Stomach (tissue), 19 donors: ENCODE measurements at places on chromosomes 4 and X. TPM values are rescaled to one million over a fixed set of nuclear protein-coding genes. Genes with fewer than 3 reads are reported as not detected.
A peak's percentile ranks its signal among the peaks of the same experiment; 100 is the strongest.

DNA sequence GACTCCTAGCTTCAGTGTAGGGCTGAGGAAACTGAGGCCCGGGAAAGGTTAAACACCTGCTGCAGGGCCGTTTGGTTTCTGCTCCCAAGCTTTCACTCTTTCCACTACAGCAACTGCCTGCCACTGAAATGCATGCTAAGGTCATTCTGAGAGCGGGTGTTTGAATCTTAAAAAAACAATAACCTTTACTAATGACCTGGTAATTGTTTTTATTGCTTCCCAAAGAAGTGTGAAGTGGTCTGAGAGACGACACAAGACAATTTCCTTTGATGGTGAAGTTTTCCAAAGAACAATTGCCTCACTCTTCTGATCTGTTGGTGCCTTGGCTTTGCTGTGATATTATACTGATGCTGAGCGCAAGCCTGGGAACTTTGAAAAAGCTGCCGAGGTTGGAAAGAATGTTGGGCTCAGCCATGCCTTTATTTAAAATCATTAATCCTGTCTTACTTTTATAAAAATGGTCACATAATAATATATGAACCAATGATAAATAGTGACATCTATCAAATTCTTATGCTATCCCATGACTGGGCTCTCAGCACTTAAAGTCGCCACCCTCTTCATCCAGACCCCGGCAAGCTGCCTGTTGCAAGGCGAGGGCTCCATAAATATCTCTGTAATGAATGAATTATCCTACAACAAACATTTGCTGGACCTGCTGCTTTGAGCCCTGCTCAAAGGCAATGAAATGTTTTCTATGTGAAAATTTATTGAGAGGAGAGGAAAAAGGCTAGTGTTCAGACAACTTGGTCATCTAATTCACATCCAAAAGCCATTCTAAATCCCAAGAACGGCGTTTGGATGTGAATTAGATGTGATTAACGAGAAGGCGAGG, 67.8 kb upstream of the SOD3 start:
- no peak for DNase-seq

GRCh38 chr4:155881555-155881954, 15.5 kb upstream of the ASIC5 start:
- DNase-seq, result no peak

DNA sequence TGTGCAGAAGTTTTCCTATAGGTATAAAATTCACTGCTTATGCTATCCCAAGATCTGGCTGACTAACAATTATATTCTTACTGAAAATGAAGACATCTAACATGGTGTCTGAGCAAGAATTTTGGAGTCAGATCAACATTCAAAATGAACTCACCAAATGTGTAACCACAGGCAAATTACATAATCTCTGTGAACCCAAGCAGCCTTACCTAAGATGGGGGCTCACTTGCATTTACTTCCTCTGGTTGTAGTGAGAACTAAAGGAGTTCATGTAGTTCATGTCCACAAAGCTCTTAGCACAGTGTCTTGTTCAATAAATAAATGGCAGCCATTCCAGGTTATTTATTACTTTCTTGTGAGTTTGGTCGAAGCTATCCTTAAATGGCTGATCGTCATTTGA, 163.9 kb upstream of the LCORL start:
- DNase-seq, result no peak

- DNase-seq, result no peak
These were observed 386.1 kb upstream of the CNKSR2 start for GRCh38 chrX:20988118-20988517.

- no peak for DNase-seq
These were observed 58.9 kb upstream of the RAI2 start for GRCh38 chrX:17919896-17920446.

- DNase-seq, result no peak
These were observed 52.0 kb upstream of the TMSB15B start for GRCh38 chrX:103910430-103910829.

DNA sequence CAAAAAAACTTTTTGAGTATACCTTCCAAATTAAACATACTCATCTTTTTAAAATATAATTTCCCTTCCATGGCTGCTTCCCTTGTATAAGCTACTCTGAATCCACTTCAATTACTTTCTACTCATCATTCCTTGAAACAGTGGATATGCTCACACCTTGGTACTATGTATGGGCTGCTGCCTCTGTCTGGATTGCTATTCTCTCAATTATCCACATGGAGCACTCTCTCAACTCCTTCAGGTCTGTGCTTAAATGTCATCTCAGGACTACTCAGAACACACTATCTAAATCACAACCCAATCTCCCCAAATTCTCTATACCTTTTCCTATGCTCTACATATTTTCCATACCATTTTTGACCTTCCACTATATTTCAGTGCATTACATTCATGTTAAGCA, 898.9 kb upstream of the EPHA5 start:
- no peak for DNase-seq

GRCh38 chr4:173056271-173056670, 112.3 kb upstream of the GALNT7 start:
- no peak for DNase-seq

- no peak for DNase-seq
These were observed 105.7 kb upstream of the PDLIM3 start for GRCh38 chr4:185640811-185641675.

DNA sequence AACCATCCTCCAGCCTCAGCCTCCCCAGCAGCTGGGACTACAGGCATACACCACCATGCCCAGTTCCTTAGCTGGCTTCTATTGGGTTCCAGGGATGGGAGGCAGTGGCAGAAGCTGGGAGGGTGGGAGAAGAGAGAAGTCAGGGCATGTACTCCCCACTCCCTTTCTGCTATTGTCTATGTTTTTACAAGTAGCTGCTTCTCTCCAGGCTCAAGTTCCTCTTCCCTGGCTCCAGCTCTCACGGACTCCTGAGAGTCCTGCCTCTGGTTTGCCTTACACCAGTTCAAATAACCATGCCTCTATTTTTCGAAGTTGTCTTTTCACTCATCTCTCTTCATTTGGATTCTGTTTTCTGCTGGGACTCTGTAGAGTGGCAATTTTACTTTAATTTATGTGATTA, 2.9 kb downstream of the TBC1D9 start:
- no peak for DNase-seq

GRCh38 chr4:188987011-188987410, 847.8 kb downstream of the TRIML1 start:
- DNase-seq, result no peak

DNA sequence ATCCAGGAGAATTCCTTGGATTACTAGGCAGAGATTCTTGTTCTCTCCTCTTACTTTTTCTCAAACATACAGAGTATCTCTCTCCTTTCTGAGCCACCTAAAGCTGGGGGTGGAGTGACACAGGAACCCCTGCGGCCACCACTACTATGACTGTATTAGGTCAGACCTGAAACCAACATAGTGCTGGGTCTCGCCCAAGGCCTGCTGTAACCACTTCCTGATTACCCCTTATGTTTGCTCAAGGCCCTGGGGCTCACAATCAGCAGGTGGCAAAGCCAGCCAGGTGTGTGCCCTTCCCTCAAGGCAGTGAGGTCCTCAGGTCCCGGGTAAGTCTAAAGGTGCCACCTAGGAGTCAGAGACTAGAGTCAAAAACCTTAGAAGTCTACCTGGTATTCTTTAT, 166.4 kb downstream of the PARM1 start:
- peak; percentile 59 for DNase-seq

DNA sequence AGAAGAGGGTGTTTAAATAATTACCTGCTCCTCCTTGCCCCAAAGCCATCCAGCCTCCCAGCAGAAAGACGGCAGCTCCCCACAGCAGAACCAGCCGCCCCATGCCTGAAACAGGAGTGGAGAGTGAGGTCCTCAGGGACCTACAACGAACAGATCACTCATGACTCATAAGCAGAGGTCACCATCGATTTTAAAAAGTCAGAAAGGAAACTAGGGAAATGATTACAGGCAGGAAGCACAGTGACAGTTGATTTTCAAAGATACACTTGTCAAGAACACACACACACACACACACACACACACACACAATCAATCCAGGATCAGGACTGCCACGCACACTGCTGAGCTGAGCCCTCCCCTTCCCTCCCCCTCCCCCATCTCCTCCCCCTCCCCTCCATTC, at the start of gene CRLF2:
TSS of gene CRLF2 (minus strand) at position 118 of the 400 bp plus-strand sequence. CDS start at position 103, 15 bp downstream.
- no peak for DNase-seq

- no peak for DNase-seq
These were observed 23.2 kb upstream of the HOPX start for GRCh38 chr4:56704089-56704871.

DNA sequence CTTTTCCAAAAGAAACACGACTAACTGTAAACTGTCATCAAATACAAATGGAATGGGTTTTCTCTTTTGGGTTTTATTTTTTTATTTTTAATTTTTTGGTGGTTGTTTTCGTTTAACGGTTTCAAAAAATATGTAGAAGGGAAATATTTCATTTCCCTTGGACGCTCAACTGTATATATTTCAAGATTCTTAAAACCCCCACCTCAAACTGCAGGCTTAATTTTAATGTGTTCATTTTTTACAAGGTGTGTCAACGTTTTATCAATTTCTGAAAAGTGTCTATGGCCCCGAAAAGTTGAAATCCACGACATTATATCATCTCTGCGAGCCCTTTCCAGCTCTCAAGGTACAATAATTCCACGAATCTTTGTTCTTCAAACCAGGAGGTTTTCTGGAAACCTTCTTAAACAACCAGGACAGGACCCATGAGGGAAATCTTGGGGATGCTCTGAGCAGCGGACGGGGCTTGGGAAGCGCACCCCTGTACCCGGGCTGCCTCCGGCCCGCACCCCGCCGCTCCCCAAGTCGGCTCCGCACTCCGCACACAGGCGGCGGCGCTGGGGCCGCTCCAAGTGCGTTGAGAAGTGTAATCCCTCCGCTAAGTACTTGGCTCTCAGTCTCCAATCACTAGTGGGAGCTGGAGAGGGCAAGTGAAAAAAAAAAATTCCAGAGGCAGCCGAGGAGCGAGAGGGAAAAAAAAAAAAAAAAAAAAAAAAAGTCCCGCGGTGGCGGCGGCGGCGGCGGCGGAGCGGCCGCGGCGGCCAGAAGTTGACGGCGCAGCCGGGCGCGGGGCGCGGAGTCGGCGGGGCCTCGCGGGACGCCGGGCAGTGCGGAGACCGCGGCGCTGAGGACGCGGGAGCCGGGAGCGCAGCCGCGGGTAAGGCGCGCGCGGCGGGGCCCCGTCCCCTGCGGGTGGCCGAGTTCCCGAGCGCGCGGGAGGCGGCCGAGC, at the start of gene BMPR1B:
TSS of gene BMPR1B (plus strand) at position 764 of the 949 bp plus-strand sequence. CDS start 346,470 bp downstream, outside the sequence.
- no peak for DNase-seq

GRCh38 chr4:40562208-40562607, 67.5 kb downstream of the RBM47 start:
- no peak for DNase-seq

- no peak for DNase-seq
These were observed 69.6 kb downstream of the HUWE1 start for GRCh38 chrX:53616946-53617345.

DNA sequence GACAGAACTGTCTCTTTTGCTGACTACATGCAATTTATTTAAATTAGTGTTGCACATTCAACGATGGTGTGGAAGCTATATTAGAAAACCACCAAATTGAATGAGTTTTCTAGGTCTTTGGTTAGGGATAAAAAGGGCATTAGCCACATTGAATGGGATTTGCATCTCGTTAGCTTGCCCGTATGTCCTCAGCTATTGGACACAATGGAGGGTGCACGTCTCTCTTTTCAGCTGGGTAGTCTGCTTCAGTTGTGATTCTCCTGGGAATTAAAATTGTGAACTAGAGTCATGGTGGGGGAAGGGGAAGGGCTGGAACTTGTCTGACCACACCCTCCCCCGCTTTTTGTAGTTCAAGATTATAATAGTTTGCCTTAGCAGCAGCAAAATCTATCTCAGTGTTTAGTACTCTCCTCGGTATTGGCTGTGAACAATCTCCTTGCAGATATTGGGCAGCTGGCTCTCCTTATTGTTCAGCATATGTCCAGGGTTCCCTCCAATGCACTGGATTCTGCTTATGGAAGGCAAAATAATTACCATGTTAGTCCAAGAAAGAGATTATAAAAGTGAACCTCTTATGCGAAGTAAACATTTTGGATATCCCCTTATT, 23.3 kb downstream of the TRIM2 start:
- peak; percentile 43 for DNase-seq

- no peak for DNase-seq
These were observed 86.1 kb upstream of the GRXCR1 start for GRCh38 chr4:42806303-42806835.

GRCh38 chr4:38468339-38468866, 195.6 kb upstream of the KLF3 start:
- DNase-seq, result no peak

DNA sequence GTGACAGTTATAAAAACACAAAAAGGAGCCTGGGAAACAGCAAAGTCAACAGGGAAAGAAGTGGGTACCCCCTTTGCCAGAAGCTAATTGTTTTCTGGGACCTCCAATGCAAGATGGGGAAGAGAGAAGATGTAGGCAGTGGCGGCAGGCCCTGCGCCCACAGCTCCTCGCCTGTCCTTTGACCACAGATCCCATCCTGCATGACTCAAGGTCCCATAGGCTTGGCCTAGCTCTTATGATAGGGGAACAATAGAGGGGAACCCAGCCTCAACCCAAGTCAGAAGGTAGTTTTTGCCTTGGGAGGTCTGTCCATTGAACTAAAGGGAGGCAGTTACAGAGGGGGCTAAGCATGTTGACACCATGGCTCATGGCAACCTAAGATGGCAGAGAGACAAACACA, 14.2 kb downstream of the ZMYM3 start:
- DNase-seq, result no peak

DNA sequence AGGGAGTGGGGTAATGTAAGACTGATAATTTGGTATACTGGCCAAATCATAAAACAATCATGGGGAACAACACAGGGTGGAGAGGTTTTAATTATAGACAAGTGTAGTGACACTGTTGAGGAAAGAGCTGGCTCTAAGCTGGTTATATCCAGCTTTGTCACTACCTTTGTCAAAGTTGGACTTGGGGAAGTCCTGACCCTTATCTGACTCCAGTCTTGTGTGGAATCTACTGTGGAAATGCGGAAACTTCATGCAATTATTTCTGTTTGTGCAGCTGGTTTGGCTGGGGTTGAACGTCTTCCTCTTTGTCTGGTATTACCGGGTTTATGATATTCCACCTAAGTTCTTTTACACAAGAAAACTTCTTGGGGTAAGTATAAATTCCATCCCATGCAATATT, 2.0 kb downstream of the CYBB start:
- DNase-seq, result no peak

The NSDHL gene
- total RNA-seq, result 6.8 TPM

The ARR3 gene
- not detected for total RNA-seq

The SUPT20HL1 gene
- not detected for total RNA-seq

The CTAG1B gene
- total RNA-seq, result not detected

The SLIT2 gene
- 9.6 TPM for total RNA-seq

The DHX15 gene
- total RNA-seq, result 106 TPM

The INTS6L gene
- total RNA-seq, result 13.0 TPM

The RNF4 gene
- 5.3 TPM for total RNA-seq

The PCDH19 gene
- total RNA-seq, result 1.3 TPM

The DRD5 gene
- not detected for total RNA-seq

The NAA10 gene
- total RNA-seq, result 35.6 TPM

The RS1 gene
- not detected for total RNA-seq

The SMARCA1 gene
- 27.4 TPM for total RNA-seq

The TCEAL6 gene
- not detected for total RNA-seq

The HSFX2 gene
- total RNA-seq, result not detected

The HTN1 gene
- not detected for total RNA-seq

The MAOB gene
- 11.2 TPM for total RNA-seq
